ENCODE measurements at places on chromosomes 1 and 21. TPM values are rescaled to one million over a fixed set of nuclear protein-coding genes. Genes with fewer than 3 reads are reported as not detected.

Gene ELAPOR1
- 0.32 TPM for polyA plus RNA-seq

DNA sequence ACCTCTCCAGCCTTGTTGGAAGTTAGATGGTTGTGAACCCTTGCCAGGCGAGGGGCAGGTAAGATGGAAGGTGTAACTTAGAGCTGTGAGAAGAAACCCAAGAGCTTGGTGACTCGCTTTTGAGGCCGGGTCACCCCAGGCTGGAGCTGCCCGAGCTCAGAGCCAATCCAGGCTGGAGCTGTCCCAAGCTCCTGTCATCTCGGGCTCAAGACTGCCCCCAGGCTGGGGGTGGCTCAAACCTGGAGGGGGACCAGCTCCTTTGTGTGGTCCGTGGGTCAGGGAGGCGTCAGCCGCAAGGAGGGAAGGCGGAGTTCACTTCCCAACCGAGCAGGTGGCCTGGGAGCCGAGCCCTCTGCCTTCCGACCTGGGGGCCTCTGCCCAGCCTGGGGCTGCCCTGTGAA is 2.0 kb downstream of the HUNK start:
- H3K36me3 ChIP-seq, result no peaks in the 10 kb centered on the region
- H3K27me3 ChIP-seq, result peaks cover 34% of the 10 kb centered on the region
- no peak overlapping the region for H3K27ac ChIP-seq
- peaks cover 26% of the 10 kb centered on the region for H3K4me1 ChIP-seq

Gene PPM1J
- polyA plus RNA-seq, result 1.5 TPM

DNA sequence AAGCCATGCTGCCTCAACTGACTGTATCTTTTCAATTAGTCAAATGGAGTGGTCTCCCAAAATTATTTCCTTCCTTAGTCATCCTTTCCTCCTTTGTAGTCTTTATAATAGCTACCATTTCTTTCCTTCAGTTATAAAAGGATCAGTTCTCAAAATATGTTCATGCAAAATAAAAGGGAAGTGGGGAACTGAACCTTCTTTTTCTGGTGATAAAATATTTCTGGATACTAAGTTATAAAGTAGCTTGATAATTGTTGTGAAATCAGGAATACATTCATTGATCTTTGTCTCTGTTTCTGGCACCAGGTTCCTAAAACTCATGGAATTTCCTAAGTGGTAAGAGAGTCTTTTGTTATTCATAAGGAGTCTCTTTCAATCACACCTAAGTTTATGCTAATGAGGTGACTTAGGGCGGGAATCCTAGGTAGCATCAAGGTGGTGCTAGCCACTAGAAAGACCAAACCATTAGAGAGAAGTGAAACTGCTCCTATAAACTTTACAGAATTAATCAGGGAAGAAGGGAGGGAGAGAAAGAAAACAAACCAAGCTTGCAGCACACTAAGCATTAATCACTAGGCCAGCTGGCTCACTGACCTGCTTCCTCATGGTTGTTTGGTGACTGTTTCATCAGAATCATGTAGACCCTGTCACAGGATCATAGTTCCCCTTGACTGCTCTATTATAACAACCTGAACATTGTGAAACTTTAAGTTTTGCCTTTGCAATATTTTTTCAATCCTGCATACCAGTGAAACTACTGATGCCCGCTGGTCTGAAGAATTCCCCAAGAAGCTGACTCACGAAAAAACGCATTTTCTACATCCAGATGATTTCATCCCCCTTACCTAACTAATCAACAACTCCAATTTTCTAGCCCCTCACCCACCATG is 161.6 kb upstream of the PTBP2 start:
- no peaks in the 10 kb centered on the region for H3K36me3 ChIP-seq
- no peak overlapping the region for H3K4me3 ChIP-seq
- H3K27me3 ChIP-seq, result no peaks in the 10 kb centered on the region
- H3K27ac ChIP-seq, result no peak overlapping the region

GRCh38 chr1:181134543-181135436 is 46.3 kb downstream of the IER5 start:
- H3K4me3 ChIP-seq, result peak overlapping the region; percentile 48
- H3K27ac ChIP-seq, result peak overlapping the region; percentile 84
- DNase-seq, result peak; percentile 85
- no peaks in the 10 kb centered on the region for H3K27me3 ChIP-seq

DNA sequence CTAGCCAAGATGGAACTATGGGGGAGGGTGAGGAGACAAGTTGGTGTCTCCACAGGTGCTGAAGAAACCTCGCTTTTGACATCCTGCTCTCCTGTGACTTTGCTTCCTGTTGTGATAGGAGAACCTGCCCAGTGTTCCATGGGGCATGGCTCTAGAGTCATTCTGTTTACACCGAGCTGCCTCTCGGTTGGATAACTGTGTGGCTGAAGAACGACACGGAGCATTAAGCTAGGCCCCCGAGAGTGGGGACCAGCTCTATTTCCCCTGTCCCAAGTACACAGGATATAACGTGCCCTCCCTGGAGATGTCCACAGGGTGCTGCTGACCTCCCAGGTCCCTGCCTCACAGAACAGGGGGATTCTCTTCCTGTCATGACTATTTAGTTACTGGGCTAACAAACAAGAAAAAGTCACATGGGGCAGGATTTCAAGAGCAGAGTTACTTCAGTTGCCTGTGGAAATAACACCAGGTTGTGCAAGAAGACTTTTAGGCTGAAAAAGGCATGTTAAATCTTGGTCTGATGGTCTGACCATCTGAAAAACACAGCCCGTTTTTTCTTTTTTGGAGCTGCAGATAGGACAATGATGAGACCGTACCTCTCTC is 29.4 kb upstream of the PPP2R5A start:
- peaks cover 37% of the 10 kb centered on the region for H3K4me1 ChIP-seq
- H3K36me3 ChIP-seq, result no peaks in the 10 kb centered on the region
- no peak overlapping the region for H3K4me3 ChIP-seq
- peak overlapping the region; percentile 82 for H3K27ac ChIP-seq

DNA sequence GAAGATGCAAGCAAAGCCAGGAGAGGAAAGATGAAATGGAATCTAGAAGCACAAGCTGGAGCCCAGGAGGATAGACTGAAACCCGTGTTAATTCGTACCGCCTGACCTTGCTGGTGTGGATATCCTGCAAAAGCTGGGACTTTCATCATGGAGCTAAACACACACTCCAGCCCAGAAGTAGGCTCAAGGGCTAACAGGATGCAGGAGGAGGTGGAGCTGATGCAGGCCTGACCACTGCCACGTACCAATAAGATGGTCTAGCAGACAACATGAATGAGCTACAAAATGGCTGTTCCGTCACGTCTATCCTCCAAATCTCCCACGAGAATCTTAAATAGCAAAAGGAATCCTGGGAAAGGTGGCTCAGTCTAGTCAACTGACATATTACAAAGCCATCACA is 270.3 kb downstream of the SDCCAG8 start:
- no peaks in the 10 kb centered on the region for H3K27me3 ChIP-seq
- no peak for DNase-seq
- no peak overlapping the region for H3K27ac ChIP-seq
- no peaks in the 10 kb centered on the region for H3K36me3 ChIP-seq
- H3K4me3 ChIP-seq, result no peak overlapping the region
- no peaks in the 10 kb centered on the region for H3K4me1 ChIP-seq

GRCh38 chr1:201610858-201611257 is 71.9 kb downstream of the NAV1 start:
- H3K4me1 ChIP-seq, result peaks cover 10% of the 10 kb centered on the region
- no peak overlapping the region for H3K4me3 ChIP-seq
- H3K27ac ChIP-seq, result no peak overlapping the region
- H3K36me3 ChIP-seq, result no peaks in the 10 kb centered on the region
- no peak for DNase-seq

Gene CYP4A11
- polyA plus RNA-seq, result not detected

Gene COL8A2
- 2.1 TPM for polyA plus RNA-seq

Gene YARS1
- polyA plus RNA-seq, result 25.7 TPM

DNA sequence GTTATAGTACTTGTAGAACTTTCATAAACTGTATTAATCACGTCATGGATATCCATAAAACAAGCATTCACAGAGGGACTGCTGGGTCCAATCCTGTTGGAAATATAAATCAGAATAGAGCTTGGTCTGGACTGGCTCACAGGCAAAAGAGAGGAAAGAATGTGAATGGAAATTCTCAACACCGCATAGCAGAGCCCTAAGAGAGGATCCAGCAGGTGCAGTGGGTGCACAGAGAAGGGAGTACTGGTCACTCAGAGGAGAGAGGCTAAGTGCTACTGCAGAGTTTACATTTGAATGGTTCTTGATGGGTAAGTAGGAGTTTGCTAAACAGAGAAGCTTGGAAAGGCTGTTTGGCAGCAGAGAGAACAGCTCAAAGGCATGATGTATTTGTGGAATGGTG is 231.7 kb downstream of the PAPPA2 start:
- no peaks in the 10 kb centered on the region for H3K36me3 ChIP-seq
- H3K27me3 ChIP-seq, result no peaks in the 10 kb centered on the region
- DNase-seq, result no peak

DNA sequence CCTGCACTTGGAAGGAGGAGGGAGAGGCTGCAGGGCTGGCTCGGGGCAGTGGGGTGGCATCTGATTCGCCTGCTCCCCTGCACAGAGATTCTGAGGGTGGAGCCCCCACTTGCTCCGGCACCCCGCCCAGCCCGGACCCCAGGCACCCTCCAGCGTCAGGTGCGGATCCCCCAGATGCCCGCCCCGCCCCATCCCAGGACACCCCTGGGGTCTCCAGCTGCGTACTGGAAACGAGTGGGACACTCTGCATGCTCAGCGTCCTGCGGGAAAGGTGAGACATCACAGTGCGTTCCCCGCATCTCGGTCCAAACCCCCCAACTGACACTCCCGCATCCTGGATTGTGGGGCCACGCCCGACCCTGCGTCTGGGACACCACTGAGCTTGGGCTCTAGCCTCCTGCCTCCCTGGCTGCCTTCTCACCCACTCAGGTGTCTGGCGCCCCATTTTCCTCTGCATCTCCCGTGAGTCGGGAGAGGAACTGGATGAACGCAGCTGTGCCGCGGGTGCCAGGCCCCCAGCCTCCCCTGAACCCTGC is 7.9 kb downstream of the ADAMTSL4 start:
- H3K27me3 ChIP-seq, result no peaks in the 10 kb centered on the region
- peak; percentile 72 for DNase-seq
- no peak overlapping the region for H3K27ac ChIP-seq

DNA sequence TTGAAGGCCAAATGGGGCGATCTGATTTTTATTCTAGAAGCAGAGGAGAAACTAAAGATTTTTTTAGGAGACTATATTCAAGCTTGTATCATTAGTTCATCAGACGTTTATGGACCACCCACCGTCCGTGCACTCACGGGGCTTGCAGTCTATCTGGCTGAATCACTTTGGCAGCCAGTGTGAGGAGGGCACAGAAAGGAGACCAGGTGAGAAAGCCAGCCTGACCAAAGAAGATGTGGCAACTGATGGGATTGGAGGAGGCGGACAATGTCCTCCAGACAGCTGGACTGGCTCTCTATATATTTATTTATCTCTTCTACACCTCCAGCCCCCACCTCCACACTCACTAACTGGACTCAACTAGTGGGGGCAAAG is 822 bp upstream of the ELOVL1 start:
- no peaks in the 10 kb centered on the region for H3K27me3 ChIP-seq
- DNase-seq, result no peak
- peak overlapping the region; percentile 98 for H3K27ac ChIP-seq
- peaks cover 48% of the 10 kb centered on the region for H3K4me1 ChIP-seq
- peak overlapping the region; percentile 79 for H3K4me3 ChIP-seq

Gene CDA
- polyA plus RNA-seq, result 18.0 TPM

DNA sequence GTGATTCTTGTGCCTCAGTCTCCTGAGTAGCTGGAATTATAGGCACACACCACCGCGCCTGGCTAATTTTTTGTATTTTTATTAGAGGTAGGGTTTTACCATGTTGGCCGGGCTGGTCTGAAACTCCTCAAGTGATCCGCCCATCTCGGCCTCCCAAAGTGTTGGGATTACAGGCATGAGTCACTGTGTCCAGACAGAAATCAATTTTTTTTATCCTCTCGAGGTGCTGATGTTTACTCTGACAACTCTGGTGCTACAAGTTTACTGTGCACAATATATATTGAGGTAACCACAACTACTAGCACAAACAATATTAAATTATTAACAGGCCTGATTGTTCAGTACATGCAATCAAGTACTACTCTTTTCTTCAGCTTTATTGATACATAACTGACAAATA is 39.7 kb downstream of the F13B start:
- H3K36me3 ChIP-seq, result no peaks in the 10 kb centered on the region
- no peak for DNase-seq
- no peak overlapping the region for H3K27ac ChIP-seq
- H3K27me3 ChIP-seq, result no peaks in the 10 kb centered on the region
- H3K4me3 ChIP-seq, result no peak overlapping the region
- no peaks in the 10 kb centered on the region for H3K4me1 ChIP-seq

DNA sequence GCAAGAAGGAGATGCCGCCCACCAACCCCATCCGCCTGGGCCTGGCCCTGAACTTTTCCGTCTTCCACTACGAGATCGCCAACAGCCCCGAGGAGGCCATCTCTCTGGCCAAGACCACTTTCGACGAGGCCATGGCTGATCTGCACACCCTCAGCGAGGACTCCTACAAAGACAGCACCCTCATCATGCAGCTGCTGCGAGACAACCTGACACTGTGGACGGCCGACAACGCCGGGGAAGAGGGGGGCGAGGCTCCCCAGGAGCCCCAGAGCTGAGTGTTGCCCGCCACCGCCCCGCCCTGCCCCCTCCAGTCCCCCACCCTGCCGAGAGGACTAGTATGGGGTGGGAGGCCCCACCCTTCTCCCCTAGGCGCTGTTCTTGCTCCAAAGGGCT is 732 bp downstream of the SFN start:
- DNase-seq, result no peak
- no peaks in the 10 kb centered on the region for H3K27me3 ChIP-seq
- H3K4me3 ChIP-seq, result no peak overlapping the region
- no peaks in the 10 kb centered on the region for H3K4me1 ChIP-seq
- H3K36me3 ChIP-seq, result no peaks in the 10 kb centered on the region

- DNase-seq, result no peak
- no peaks in the 10 kb centered on the region for H3K27me3 ChIP-seq
- H3K4me3 ChIP-seq, result no peak overlapping the region
- no peaks in the 10 kb centered on the region for H3K36me3 ChIP-seq
- no peaks in the 10 kb centered on the region for H3K4me1 ChIP-seq
Measured at GRCh38 chr1:97209381-97209957, 487.9 kb downstream of the PTBP2 start.

GRCh38 chr1:58883037-58883887 is 99.4 kb upstream of the JUN start:
- no peaks in the 10 kb centered on the region for H3K27me3 ChIP-seq
- H3K4me3 ChIP-seq, result no peak overlapping the region
- H3K4me1 ChIP-seq, result peaks cover 58% of the 10 kb centered on the region
- no peaks in the 10 kb centered on the region for H3K36me3 ChIP-seq
- peak overlapping the region; percentile 82 for H3K27ac ChIP-seq
- peak; percentile 83 for DNase-seq

DNA sequence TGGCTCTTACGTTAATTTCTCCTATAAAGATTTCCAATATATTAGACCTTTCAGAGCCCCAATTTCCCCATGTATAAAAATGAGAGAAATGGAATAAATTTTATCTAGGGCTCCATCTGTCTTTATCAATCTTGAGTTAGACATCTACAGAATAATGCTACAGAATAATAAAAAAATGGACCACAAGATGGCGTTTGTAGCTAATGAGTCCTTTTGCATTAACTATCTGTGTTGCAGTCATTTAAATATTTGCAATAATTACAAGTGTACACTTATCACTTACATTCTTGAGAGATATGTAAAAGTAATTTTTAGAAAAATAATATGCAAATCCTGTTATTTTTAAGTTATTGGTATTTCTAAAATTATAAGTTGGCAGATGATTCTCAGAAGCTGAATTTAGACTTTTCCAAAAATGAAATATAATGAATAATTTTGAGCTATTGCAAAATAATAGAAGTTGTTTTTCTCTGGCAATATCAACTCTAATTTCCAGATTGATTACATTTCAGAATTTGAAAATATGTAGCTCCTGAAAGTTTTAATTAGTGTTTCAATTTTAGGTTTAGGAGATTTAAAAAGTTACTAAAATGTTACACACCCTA is 87.7 kb downstream of the SNX7 start:
- no peaks in the 10 kb centered on the region for H3K4me1 ChIP-seq
- H3K4me3 ChIP-seq, result no peak overlapping the region
- H3K27me3 ChIP-seq, result no peaks in the 10 kb centered on the region
- no peaks in the 10 kb centered on the region for H3K36me3 ChIP-seq

Measured in spleen (tissue), 13 donors.